ENCODE measurements at places on chromosomes 11 and 22.

DNA sequence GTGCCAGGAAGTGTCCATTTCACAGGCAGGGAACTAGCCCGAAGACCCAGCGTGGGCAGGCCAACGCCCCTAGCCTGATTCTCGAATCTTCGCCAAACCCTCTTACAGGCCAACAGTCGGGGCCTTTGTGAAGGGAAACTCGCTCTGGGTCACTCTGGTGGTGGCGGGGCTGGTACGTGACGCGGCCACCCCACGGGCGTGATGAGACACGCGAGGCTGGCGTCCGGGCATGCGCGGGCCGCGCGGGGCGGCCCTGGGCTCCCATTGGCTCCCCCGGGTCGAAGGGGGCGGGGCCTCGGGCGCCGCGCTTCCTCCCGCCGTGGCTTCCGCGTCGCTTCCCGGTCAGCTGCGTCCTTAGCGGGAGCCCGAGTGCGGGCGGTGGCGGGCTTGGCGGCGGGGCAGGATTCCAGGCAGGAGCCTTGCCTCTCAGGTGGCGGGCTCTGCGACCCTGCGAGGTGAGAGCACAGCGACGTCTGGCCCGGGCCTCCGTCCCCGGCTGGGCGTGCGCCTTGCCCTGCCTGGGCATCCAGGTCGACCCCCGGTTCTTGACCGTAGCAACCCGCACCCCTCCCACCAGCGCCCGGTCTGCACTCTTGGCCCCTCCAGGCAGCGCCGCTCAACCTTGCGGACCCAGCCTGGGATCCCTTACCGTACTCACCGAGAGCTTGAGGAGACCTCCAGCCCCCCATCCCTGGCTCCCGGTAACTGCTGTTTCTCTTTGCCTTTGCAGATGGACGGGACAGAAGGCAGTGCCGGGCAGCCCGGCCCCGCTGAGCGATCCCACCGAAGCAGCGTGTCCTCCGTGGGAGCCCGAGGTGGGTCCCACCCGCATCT is at the start of gene FRMD8:
Gene FRMD8 (plus strand): TSS at position 331 of the 834 bp plus-strand sequence. CDS start 400 bp downstream, at position 731.
- DNase-seq: peak; percentile 83

GRCh38 chr11:34208266-34209135 is 103.1 kb downstream of the NAT10 start:
- no peak for DNase-seq

- no peak for DNase-seq
Measured at GRCh38 chr22:37843741-37844089, 419 bp downstream of the ANKRD54 start.

DNA sequence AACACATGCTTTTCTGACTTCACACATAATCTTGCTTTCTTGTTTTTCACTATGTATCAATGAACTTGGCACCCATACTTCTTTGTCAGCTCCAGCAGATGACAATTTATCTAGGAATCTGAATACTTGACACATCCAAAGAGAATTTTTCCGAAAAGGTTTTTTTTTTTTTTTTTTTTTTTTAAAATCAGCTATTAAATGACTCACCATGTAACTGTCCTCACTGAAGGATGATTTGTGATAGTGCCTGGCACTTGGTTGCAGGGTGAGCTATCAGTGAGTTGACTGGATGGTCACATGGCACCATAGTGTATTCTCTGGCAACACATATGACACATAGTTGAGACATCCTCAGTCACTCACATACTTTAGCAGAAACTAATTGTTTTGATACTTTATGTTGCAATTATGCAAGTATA is 133.4 kb upstream of the E2F8 start:
- no peak for DNase-seq

GRCh38 chr11:33222052-33222750 is 35.0 kb upstream of the HIPK3 start:
- DNase-seq: no peak

GRCh38 chr11:108486331-108486730 is 11.9 kb downstream of the POGLUT3 start:
- DNase-seq: no peak

GRCh38 chr22:49699928-49700498 is 127.7 kb downstream of the BRD1 start:
- no peak for DNase-seq

DNA sequence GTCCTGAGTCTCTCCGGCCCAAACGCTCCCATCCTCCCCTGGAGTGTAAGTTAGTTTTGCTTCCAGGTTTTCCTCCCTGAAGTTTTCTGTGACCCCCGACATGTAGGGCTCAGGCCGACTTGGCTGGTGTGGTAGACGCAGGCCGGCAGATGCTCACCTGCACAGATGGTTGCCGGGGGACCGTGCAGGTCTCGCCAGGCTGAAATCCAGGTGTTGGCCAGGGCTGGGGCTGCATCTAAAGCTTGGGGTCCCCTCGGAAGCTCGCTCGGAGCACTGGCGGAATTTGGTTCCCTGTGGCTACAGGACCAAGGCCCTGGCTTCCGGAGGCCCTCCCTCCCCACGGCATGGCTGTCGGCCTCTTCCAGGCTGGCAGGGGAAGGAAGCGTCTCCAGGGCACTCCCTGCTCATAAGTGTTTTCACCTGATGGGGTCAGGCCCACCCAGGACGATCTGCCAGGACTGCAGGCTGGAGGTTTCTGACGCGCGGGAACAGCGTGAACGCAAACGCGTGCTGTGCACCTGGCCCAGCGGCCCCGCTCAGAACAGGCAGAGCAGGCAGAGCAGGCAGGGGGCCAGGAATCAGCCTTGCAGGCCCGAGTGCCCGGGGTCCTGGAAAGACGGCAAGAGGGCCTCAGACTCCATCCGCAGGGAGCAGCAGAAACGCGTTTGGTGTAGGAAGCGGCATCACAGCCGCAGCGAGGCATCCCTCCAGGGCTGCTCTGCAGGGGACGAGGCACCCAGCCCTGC is 258.2 kb downstream of the BRD1 start:
- no peak for DNase-seq

DNA sequence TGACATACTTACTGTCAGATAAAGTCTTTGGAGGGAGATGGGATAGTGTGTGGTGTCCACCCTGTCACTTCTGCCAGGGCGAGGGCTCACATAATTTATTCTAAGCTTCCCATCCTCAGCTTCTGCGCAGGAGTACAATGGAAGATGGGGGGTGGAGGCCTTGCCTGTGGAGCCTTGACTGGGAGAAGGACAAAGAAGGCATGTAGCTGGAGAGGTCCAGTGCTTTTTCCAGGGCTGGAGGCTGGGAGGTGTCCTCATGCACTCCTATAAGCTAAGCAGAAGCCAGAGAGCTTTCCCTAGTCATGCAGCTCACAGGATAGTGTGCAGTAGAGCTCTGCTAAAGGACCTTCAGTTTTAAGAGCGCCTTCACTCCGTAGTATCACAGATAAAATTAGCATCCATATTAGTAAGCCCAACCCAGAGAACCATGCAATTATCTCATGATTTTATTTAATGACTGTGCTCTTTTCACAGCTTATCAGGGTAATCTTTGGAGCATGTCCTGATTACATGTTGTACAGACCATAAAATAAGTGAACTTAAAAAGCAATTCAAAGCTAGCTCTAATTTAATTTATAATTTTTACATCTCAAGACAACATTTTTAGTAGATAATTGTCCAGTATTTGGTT is 148.3 kb downstream of the TEAD1 start:
- no peak for DNase-seq

DNA sequence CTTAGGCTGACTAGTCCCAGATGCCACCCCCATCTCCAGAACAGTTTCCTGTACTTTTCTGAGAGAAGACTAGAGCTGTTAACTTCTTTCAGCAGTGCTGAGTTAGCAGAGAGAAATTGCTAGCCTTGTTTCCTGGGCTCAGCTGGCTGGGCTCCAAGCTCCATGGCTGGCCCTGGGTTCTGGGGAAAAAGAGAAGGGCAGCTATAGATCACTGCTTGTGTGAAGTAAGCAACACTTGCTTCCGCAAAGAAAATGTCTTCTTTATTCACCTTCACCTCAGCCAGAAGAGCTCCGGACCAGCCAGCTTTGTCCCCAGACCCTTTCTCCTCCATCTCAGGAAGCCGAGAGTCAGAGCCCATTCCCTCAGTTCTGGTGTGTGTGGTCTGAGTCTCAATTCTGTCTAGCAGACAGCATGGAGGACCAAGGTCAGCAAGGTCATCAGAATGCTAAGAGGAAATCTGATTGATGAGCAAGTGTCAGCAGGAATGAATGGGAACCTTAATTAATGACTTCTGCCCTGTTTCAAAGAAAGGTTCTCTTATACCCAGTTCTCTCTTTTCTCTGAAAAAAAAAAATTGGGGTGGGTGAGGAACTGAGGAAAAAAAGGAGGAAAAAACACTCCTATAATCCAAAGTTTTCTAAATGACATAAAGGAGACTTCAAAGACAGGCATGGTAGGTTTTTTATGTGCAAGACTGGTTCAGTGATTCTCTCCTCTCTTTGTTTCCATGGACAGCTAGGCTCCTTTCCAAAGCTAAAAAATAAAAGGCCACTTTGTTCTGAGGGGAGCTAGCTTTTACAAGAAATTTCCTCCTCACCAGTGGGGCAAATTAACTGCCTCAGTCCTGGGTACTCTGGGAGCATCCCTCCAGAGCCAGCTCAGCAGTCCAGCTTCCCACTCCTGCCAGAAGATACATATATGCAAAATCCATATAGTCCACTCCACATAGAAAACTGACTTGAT is 63.6 kb upstream of the FAM181B start:
- DNase-seq: no peak

GRCh38 chr11:41519696-41520095 is 60.2 kb upstream of the LRRC4C start:
- no peak for DNase-seq

- DNase-seq: no peak
Measured at GRCh38 chr11:131179836-131180235, 190.6 kb upstream of the NTM start.

DNA sequence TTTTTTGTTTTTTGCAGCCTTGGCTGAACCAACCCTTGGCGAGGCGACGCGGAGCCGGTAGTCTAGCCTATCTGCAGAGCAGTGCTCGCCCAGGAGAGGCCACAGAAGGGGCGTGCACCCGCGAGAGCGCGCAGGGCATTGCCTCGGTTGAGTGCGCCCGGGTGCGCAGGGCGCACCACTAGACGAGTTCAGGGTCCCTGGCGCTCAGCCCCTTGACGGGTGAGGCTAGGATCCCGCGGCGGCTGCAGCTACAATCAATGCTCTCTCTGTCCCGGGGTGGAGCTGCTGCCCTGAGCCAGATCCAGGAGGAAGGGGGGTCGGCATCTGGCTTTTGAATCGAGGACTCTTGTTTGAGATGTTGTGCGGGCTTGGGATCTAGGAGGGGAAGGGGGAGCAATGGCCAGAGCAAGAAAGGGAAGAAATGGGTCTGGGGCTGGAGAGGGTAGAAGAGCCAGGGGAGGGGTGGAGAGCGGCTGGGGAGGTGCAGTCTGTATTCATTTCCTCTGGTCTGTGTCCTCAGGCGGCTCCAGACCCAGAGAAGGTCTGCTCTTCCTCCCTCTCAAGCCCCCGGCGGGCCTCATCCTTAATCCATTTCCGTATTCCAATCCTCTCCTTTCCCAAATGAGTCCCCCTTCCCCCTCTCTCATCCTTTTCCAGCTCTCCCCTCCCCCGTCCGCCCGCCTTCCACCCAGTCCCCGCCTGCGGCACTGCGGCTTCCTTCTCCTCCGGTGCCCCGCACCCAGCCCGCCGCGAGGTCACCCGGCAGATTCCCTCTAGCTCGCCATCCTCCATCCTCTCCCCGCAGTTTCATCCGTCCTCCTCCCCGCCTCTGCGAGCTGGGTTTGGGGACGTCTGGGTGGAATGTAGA is 797 bp downstream of the THY1 start:
- DNase-seq: no peak

All from stimulated activated CD4-positive, alpha-beta T cell treated with anti-CD3 and anti-CD28 coated beads, TNF-alpha, amount 100 ng/mL, for 48 hours (primary cell).